ENCODE measurements at places on chromosomes 4 and X.

DNA sequence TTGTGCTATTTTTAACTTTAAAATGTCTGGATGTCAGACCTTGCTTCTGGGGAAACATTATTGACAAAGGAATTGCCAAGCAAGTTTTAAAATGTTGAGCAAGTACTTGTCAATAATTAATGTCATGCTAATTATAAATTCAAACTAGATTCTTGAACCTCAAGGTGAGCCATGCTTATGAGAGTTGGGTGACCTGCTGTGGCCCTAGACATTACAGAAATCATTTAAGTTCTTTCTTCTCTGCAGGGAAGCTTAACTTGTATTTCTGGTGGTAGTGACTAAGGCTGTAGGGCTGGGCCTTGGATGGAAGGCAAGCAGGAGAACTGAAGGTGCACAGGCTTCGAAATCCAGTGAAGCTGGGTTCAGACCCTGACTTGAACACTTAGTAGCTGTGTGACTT is 14.8 kb upstream of the UCHL1 start:
- H3K27ac ChIP-seq: no peak overlapping the region
- no peaks in the 10 kb centered on the region for H3K27me3 ChIP-seq
- DNase-seq: no peak
- no peak overlapping the region for H3K4me3 ChIP-seq

- no peak overlapping the region for H3K27ac ChIP-seq
- H3K4me1 ChIP-seq: no peaks in the 10 kb centered on the region
- DNase-seq: no peak
- H3K36me3 ChIP-seq: peaks cover 16% of the 10 kb centered on the region
- no peak overlapping the region for H3K4me3 ChIP-seq
These were observed 24.5 kb upstream of the CPLX1 start for GRCh38 chr4:850323-850945.

DNA sequence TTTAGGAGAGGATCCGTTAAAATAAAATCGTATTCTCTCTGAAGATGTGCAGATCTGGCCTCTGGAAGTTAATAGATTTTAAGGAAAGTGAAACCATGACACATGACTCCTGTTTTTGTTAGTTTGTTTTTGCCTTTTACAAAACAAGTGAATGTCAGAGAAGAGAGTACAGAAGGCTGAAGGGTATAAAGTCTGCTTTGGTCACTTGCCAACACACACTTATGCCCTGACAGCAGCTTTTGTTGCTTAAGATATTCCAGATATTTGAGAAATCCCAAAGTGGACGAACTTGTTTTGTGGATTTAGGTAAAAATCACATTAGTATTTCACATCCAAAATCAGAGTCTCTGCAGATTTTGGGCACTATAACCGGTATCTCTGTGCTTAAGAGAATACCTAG is 192.4 kb upstream of the RASGEF1B start:
- no peak overlapping the region for H3K4me3 ChIP-seq
- H3K27ac ChIP-seq: no peak overlapping the region
- DNase-seq: no peak
- no peaks in the 10 kb centered on the region for H3K27me3 ChIP-seq

DNA sequence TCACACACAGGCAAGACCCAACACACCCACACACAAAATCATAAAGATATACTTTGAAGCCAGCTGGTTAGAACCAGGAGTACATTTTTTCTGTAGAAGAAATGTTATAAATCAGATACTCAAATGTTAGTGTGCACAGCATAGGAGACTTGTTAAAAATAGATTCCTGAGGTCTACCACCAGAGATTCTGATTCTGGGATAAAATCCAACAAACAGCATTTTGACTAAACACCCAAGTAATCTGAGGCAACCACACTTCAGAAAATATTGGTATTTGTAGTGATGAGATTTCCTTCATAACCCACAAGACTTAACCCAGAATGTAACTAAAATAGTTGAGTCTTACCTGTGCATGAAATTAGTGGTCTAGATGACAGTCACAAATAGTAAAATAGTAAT is 301.8 kb downstream of the HNRNPD start:
- no peaks in the 10 kb centered on the region for H3K4me1 ChIP-seq
- H3K36me3 ChIP-seq: no peaks in the 10 kb centered on the region
- H3K27me3 ChIP-seq: no peaks in the 10 kb centered on the region
- no peak overlapping the region for H3K27ac ChIP-seq
- H3K4me3 ChIP-seq: no peak overlapping the region
- no peak for DNase-seq
